ENCODE measurements at places on chromosomes 1 and 21.

DNA sequence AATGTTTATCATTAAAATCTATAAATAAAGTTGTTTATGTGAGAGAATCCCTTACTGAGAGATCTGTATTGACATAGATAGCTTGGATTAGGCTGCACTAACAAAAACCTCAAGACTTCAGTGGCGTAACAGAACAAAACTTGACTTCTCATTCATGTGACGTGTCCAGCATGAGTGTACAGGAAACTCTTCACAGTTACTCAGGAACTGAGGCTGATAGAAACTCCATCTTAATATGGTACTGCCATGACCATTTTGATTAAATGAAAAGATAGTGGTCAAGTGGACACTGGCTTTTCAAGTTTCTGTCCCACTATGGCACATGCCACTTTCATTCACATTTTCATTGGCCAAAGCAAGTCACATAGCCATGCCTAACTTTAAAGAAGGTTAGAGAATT is 3.7 kb downstream of the ST3GAL3 start:
- DNase-seq = peak; percentile 83

- DNase-seq = no peak
Observed at GRCh38 chr1:74681851-74682250, 8.3 kb upstream of the ERICH3 start.

- no peak for DNase-seq
Observed at GRCh38 chr1:74613894-74614293, 59.7 kb downstream of the ERICH3 start.

DNA sequence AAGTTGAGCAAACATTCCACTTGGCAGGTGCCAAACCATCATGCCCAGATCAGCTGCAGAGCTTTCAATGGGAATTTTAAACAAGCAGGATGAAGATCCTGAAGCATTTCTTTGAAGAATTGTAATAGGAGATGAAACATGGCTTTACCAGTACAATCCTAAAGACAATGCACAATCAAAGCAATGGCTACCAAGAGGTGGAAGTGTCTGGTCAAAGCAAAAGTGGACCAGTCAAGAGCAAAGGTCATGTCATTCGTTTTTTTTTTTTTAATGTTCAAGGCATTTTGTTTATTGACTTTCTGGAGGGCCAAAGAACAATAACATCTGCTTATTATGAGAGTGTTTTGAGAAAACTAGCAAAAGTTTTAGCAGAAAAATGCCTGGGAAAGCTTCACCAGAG is 3.0 kb upstream of the NDUFS5 start:
- no peak for DNase-seq

DNA sequence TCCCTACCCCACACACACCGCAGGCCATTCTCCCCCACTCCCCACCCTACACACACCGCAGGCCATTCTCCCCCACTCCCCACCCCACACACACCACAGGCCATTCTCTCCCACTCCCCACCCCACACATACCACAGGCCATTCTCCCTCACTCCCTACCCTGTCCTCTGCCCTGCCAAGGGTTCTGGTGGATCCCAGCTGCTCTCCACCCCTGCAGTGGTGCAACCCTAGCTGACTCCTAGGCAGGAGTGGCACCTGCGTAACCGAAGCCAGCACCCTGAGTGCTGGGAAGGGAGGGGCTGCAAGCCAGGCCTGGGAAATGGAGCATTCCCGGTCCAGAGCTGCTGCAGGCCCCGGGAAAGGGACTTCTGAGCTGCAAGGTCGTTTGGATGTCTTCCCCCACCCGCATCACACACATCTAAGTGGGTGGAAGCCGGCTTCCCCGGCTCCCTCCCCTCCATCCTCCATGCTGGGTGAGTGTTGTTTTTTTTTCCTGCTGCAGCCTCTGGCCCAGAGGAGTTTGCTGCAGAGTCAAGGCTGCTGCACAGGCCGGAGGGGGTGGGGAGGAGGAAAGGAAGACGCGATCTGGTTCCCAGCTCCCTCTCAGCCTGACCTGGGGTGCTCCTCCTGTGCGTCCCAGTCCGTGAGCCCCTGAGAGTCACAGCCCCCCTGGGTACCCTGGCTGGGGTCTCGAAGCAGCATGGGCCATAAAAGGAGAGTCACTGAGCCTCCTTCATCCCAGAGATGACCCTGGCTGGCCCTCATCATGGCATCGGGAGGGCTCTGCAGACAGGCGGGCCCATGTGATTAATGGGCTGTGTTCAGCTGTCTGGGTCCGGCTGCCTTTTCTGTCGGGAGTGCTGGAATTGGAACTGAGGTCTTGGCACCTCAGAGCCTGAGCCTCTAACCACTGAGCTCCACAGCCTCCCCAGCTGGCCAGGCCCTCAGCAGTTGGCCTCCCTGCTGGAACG is 16.1 kb downstream of the H6PD start:
- no peak for DNase-seq

- peak; percentile 57 for DNase-seq
Observed at GRCh38 chr1:47555841-47556560, 118.2 kb downstream of the FOXD2 start.

GRCh38 chr1:156775799-156776198 is 8.5 kb downstream of the PRCC start:
- no peak for DNase-seq

DNA sequence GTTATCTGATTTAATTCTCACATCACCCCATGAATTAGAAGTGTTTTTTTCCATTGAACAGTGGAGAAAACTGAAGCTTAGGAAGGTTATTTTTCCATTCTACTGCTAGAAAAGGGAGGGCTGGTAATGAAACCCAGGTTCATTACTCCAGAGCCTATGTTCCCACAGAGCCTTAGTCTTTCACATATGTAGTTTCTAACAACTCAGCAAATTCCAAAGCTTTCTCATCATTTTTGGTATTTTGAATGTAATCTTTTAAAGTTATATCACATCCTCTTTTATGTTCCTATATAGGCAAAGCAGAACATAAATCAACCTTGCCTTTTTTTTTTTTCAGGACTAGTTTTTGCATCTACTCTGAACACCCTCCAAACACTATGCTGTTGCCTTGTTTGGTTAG is 131.9 kb upstream of the BEND5 start:
- DNase-seq = no peak

GRCh38 chr1:6350416-6351088 is 43.0 kb downstream of the ACOT7 start:
- no peak for DNase-seq

- no peak for DNase-seq
Observed at GRCh38 chr21:29524055-29524454, 225.3 kb downstream of the BACH1 start.

GRCh38 chr1:240362826-240363225 is 249.1 kb downstream of the GREM2 start:
- no peak for DNase-seq

GRCh38 chr1:17329610-17330009 is 21.6 kb downstream of the PADI4 start:
- DNase-seq = no peak

DNA sequence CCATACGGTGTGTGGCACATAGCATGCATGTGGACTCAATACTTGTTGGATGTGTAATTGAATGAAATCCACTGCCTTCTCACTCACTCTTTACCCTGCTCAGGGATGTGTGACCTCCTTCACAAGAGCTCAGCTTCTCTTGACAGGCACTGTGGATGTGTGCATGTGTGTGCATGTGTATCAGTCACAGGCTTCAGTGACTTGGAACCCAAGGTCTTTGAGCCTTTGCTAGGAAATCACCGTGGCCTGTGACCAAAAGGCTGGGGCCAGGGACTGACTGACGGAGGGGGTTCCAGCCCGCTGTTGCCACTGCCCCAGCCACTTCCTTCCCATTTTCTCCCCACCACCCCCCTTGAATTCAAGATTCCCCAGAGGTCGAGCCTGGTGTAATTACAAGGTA is 144.4 kb upstream of the POU3F1 start:
- DNase-seq = no peak

DNA sequence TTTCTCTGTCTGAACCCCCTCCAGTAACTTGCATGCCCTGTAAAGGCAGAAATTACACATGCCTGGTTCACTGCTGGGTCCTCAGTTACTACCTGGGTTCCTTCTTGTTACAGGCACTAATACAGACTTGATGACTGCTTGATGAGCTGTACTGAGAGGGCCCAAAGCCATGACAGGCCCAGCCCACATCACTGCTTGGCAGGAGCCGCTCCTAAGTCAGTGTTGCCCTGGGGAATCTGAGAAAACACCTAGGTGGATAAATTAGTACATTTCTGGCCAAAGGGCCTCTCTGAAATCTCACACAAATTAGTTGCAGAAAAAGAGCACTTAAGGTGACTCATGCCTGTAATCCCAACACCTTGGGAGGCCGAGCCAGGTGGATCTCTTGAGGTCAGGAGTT is 37.8 kb upstream of the IRF2BP2 start:
- DNase-seq = no peak

GRCh38 chr1:158998781-158999161 is 10.9 kb upstream of the IFI16 start:
- DNase-seq = peak; percentile 22

DNA sequence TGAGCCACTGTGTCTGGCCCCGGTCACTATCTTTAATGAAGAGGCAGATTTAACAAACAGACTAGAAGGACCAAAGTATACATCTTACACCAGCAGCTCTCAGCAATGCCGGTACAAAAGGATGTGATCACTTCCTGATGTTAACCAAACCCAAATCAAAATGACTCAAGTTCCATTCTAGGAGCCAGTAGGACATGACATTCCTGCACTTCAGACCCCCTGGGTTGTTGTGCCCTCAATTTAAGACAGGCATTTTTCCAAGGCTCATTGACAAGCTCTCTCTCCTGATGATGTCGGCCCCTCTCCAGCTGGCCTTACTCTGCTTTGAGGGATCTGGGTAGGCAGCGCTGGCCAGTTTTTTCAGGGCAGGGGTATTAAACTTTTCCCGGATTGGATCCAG is 35.1 kb downstream of the YARS1 start:
- DNase-seq = no peak

DNA sequence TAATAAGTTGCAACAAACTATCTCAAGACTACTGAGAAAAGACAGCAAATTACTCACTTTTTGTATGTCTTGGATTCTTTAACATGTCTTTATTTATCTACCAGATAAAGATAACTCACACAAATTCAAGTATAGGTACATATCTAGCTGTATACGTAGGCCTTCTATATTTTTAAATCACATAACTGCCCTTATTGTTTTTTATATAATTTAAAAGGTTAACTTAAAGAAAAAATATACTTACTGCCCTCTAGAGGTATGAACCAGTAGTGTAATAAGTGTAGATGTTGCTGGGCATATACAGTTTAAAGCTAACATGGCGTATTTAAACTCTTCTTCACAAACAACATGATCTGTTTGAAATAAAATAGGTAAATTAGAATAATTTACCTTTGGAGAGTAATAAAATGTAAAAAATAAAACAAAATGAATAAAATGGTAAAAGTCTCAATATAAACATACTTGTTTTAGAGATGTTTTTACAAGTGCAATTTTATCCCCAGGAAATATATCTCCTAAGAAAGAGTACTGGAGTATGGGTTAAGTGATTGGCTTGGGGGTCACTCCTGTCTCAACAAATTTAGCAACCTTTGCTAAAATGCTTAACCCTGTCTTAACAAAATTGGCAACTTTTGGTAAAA is 235.2 kb downstream of the KCNT2 start:
- no peak for DNase-seq

DNA sequence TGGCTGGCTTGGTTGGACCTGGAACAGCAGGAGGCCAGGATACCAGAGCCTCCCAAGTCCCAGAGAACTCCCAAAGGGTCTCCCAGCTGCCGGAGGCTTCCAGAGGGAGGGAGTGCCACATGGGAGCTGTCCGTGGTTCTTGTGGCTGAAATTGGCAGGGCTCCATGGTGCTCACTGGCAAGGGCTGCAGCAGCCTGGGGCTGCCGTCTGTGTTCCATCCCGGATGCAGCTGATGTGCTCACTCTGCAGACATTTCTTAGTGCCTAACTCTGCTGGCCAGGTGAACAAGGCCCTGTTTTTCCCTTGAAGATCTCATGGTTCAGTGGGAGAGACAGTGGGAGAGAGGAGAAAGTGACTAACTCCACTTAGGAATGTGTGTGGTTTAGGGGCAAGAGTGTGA is 261.1 kb downstream of the CAMTA1 start:
- peak; percentile 93 for DNase-seq

DNA sequence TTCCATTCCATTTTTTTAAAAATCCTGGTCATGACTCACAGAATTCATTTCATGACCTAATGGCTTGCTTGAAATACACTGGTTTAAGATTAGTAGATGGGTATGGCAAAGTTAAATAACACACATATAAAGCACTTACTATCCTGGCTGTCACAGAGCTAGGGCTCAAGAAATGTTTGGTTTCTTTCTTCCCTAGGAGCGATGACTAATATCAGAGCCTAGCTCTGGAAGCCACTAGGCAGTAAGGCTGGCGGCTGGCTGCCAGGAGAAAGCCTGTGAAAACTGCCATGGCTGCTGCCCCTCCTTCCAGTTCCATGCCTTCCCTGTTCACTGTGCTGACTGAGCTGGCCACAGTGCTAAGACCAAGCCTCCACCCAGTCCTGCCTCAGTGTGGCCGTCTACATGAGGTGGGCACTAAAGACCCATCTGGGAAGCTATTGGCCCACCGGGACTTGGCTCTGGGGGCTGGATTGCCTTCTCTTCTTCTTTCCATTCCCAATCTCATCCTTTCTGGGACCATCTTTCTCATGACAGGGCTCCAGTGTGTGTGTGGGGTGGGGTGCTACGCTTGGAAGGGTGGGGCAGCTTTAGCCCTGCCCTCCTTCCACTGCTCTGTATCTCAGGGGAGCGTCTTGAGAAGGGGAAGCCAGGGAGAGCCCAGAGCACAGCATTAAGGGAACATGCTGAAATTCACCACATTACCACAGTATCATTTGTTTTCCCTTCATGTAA is 10.8 kb upstream of the ASCL5 start:
- DNase-seq = peak; percentile 92

GRCh38 chr1:15013767-15014166 is 139.8 kb upstream of the TMEM51 start:
- DNase-seq = no peak

DNA sequence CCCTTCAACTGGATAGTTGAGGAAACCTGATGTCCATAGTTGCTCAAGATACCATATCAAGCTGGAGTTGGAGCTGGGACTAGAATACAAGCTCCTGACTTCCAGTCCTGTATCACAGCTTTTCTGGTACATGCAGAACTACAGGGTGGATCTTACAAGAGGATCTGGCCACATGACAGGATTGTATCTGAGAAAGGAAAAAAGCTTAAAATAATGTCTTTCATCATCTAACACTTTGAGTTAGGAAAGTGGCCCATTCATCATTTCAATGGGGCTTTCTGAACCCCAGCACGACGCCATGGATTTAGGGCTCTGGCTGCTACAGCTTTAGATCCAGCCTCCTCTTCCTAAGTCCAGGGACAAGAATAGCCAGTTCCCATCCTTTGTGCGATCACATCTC is 46.9 kb downstream of the RASSF5 start:
- no peak for DNase-seq

GRCh38 chr1:66954208-66954607 is 29.4 kb downstream of the MIER1 start:
- DNase-seq = no peak

GRCh38 chr21:41612674-41613532 is 104.9 kb upstream of the TMPRSS2 start:
- peak; percentile 98 for DNase-seq

- DNase-seq = no peak
Observed at GRCh38 chr1:56816909-56817308, 2.3 kb downstream of the FYB2 start.
